ENCODE measurements at places on chromosomes 12 and 14.

- no peak for DNase-seq
Measured at GRCh38 chr12:24027352-24027751, 77.9 kb upstream of the SOX5 start.

DNA sequence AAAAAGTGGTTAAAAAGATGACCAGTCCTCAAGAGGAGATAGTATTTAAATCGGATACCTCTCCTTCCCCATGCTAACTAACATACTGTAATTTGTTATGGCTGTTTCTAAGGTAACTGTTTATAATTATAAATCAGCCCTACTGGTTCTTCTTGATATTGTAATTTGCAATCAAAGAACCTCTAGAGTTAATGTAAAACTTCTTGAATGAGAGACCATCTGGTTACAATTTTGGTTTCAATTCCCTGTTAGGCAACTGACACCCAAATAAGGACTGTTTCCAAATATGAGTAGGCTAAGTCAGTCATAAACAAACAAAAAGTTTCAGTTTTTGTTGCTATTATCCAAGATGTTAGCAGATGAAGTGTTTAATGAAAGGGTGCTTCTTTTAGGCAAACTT is 120.2 kb upstream of the DNM1L start:
- DNase-seq = peak; percentile 77

DNA sequence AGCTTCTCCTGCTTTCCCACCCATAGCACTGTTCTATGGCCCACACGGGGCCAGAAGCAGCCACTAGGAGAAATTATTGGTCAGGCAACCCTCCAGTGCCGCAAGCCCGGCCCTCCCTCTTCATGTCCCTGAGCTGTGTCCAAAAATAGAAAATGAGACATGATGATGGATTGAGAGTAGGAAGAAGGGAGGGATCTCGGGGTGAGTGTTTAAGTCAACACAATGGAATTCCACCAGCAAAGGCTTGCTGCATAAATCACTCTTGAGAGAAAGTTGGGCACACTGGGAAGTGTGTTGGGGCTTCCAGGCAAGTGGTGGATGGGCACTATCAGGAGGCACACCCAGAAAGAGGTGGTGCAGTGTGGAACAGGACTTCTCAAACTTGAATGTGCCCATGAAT is 94.2 kb downstream of the LLPH start:
- no peak for DNase-seq

DNA sequence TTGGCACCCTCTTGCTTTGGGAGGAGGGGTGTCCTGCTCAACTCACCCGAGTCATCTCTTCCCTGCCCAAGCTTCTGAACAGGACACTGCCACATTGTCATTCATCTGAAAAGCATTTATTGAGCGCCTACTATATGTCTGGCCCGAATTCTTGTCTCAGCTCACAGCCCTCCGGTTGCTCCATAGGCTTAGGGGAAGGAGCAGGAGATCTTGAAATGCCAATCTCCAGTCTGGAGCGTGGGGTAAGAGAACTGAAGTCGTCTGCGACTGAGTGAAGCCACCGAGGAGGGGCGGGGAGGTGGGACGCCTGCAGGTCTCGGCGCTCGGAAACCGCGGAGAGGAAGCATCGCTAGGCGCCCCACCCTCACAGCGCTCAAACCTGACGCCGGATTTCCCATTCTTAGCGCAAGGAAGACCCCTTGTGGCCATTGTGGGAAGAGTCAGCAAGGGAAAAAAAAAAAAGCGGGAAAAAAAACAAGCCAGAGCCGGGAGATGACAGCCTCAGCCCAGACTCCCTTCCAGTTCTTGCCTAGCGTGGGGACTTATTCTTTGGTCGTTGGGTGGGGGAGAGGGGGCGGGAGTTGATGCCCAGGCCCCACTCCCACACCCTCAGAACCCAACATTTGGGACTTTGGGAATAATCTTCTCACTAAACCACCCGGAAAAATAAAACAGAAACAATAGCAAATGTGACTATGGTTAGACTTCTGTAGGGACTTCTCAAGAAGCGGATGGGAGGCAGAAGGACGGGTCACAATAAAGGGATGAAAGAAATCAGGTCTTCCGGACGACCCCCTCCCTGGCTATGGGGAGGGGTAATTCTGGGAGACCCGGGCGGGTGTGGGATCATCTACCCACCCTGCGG is 28.2 kb upstream of the SMUG1 start:
- peak; percentile 83 for DNase-seq

DNA sequence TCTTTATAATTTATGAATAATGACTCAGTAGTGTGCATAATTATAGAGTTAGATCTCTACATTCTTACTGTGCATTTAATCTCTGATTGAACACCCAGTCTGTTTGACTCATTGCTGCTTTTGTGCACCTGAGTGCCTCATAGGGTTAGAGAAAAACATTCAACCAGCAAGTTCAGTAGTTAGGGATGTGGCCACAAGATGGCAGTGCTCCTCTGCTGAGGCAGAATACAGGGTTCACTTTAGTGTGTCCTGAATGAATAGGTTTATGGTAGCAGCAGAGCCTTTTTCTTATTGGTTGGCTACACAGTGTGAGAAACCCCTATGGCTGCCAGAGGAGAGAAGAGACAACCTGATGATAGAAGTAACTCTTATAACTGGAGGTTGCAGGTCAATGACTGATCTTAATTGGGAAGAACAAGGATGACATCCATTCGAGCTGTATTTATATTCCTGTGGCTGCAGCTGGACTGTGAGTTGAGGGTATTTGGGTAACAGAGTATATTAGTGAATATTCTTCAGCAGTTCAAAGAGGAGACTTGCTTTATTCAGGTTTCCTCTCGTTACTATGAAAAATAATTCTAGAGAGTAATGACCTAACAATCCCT is 194.9 kb upstream of the OR4E1 start:
- DNase-seq = peak; percentile 52

DNA sequence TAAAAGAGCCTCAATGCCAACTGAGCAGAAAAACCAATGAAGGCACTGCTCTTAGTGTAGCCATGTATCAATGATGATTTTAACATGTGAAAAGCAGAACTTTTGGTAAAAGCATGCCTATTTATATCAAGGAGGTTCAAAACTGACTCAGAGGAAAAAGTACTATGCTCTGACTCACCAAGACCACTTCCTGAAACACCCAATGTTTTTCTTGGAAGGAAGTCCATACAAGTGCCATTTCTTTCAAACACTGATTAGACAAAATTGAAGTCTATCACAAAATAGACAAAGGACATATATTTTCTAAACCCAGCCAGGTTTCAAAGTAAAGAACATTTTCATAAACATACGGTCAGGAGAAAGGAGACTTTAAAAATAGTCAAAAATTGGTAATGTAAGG is 88.6 kb downstream of the EPS8 start:
- peak; percentile 13 for DNase-seq

- no peak for DNase-seq
Measured at GRCh38 chr12:41745593-41745992, 399.1 kb downstream of the GXYLT1 start.
